ENCODE measurements at places on chromosomes 3 and 15.
A peak's percentile ranks its signal among the peaks of the same experiment; 100 is the strongest.

DNA sequence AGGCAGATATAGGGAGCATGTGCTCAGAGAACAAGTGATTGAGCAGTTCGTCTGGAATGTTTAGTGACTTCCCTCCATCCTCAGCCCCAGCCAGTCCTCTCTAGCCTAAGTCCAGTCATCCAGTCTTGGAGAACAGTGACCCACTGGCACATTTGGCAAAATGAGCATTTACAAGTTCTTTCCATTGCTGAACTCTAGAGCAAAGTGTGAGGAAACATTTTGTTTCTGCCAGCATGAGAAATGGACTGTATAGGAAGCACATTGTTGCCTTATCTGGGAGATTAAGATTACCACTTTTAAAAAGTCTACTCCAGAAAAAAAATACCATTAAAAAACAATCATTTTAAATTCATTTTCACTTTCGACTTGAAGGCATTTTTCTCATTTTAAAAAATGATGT, 353.6 kb downstream of the SHQ1 start:
- DNase-seq = no peak

DNA sequence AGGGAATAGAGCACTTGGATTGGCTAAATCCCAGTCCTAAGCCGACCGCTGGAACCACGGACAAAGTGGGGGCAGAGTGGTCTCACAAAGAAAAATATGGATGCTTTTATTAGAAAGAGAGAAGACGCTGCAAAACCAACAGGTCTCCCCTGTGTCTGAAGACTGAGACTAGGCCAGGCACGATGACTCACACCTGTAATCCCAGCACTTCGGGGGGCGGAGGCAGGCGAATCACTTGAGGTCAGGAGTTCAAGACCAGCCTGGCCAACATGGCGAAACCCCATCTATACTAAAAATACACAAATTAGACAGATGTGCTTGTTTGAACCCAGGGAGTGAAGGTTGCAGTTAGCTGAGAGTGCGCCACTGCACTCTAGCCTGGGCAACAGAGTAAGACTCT, 61.8 kb downstream of the ZDHHC19 start:
- DNase-seq = peak; percentile 10

- no peak for DNase-seq
Measured at GRCh38 chr15:36557364-36557763, 22.1 kb upstream of the CDIN1 start.

DNA sequence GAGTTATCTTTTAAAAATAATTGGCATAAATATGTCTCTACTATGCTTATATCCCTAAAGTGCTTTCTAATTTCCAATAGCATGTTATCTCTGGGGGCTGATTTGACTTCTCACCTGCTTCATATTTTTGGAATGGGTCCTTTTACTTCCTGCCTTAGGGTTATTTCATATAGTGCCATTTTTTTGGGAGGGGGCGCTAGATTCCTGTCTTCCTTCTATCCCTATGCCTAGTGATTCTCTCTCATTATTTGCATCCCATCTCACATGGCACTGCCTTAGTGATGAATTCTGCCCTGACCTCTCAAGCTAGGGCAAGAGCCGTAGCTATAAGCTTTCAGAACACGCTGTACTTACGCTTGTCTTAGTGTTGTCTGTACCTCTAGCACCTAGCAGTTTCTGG, 150.3 kb upstream of the SLITRK3 start:
- no peak for DNase-seq

GRCh38 chr3:50651920-50652529, 22.7 kb upstream of the DOCK3 start:
- DNase-seq = no peak

- DNase-seq = no peak
Measured at GRCh38 chr15:38682363-38682762, 117.7 kb upstream of the RASGRP1 start.

- DNase-seq = no peak
Measured at GRCh38 chr15:64916365-64916764, 4.7 kb downstream of the ANKDD1A start.

DNA sequence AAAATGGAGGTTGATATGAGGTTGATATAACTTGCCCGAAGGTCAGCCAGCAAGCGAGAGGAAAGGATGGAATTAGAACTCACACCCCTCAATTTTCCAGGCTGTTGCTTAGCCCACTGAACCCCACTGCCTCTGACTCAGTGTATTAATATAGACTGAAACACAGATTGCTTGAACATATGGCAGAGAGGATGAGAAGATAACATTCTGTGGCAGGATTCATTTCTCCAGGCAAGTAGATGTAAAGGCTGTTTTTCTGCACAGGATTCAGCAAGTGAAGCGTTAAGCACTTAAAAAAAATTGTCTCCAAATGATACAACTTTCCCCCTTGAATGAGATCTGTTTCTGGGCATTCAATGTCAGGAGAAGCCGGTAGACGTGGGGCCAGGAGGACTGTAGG, 335.2 kb downstream of the GAP43 start:
- DNase-seq = no peak

DNA sequence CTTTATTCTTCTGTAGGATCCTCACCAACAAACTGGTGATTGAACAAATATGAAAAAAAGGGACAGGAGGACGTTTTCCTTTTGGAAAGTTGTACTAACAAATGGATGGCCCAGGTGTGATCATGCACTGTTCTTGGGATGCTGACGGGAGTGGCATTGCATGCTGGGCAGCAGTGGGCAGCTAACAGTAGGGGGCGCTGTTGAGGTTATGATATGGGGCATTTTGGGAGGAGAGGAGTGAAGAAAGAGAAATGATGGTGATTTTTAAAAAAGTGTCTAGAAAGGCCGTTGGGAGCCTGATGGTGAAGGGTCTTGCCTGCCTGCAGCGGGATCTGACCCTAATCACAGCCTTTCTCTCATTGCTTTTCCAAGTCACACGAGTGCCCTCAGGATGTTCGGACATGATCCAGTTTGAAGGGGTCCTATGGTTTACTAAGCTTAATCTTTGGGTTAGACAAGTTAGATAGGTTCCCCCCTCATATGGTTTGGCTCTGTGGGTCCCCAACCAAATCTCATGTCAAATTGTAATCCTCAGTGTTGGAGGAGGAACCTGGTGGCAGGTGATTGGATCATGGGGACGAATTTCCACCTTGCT, 46.2 kb upstream of the PRTG start:
- no peak for DNase-seq

DNA sequence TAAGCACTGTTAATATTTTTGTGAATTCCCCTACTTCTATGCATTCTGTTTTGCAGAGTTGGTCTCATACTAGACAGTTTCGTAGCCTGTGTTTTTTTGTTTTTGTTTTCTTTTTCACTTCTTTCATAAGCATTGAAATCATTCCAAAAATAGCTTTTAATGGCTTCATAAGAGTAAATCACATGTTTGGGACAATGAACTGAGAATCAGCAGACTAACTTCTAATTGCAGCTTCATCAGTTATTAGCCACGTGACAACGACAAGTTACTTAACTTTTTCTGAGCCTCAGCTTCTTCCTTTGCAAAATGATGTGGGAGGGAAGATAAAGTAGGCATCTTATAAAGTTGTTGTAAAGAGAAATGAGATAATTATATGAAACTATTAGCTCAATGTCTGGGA, 124.8 kb downstream of the LIPC start:
- no peak for DNase-seq

- no peak for DNase-seq
Measured at GRCh38 chr3:66177026-66177425, 43.8 kb upstream of the SLC25A26 start.

- DNase-seq = no peak
Measured at GRCh38 chr3:16026753-16027152, 147.7 kb upstream of the GALNT15 start.

DNA sequence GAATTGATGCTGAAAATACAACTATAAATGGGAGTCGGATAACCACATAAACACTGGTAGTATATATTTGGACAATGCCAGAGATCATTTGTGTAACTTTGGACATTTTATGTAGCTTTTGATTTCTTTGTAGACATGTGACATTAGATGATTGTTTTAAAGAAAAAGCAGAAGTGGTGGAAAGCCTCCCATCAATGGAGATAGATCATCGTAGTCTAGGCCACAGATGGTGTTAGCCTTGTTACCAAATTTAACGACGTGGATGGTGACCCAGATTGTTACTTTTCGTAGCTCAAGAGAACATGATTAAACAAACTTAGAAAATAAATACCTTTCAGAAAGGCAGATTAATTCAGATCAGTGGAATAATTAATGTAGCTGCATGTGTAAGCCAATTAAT, 8.8 kb downstream of the CACNA1D start:
- no peak for DNase-seq

DNA sequence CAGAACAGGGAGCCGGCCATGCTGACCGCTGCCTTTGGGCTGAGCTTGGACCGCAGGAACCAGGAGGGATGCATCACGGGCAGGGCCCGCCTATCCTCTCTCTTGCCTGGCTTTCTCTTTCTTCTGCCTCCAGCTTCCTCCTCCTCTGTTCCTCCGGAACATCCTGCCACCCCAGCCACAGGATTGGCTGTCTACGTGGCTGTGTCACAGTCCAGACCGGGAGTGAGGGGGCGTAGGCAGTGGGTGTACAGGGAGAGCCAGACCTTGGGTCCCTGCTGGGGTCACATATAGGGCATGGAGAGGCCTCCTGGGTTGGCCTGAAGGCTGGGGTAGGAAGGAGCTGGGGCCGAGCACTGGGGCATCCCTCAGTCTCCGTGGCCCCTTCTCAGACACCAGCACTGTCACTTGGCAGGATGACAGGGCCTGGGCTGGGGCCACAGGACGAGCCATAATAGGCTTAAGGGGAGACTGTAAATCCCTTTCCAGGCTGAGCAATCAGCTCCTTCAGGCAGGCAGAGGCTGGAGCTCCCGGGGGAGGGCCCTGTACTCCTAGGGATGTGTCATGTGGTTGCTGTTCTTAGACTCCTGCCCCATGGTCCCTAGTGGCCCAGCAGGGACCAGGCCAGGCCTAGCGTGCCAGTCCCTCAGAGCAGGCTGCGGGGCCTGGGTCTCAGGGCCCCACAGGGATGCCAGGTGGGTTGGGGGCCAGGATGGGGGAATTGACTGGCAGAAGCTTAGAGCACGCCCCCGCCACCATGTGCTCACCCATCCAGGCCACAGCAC, 25.4 kb downstream of the LINGO1 start:
- peak; percentile 76 for DNase-seq

DNA sequence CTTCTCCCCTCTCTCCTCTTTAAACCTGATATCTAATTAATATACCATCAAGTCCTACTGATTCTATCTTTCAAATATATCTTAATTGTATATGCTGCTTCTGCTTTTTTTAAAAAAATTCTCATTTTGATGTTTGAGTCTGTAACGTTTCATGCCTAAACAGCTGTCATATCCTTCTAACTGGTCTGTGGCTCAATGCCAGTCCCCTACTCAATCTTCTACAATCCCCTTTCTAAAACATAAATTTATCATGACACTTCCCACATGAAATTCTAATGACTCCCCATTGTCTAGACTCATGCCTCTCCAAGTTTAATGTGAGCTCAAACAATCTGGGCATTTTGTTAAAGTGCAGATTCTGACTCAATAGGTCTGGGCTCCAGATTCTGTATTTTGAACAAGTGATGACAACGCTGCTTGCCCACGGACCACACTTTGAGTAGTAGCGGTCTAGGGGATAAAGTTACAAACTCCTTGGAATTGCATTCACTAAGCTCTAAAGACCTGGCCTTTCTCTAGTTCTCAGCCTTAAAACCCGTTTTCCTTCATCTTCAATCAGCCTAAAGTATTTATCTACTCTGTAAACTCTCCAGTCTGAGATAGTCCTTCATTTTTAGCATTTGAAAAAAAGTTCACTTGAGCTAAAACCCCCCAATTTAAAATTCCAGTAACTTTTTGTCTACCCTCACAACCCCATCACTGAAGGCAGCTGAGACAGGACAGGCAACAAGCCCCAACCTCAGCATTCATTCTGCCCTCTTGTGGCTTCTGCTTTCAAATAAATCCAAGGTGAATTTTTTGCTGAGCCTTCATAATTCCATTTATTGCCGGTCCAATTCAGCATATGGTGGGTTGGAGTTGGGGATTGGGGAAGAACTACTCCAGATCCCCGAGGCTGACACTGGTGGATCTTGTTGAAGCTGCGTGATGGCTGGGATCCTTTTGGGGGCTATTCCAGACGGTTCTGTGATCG, 88.1 kb upstream of the THRB start:
- peak; percentile 68 for DNase-seq

- no peak for DNase-seq
Measured at GRCh38 chr3:49602877-49603411, 48.7 kb downstream of the BSN start.

DNA sequence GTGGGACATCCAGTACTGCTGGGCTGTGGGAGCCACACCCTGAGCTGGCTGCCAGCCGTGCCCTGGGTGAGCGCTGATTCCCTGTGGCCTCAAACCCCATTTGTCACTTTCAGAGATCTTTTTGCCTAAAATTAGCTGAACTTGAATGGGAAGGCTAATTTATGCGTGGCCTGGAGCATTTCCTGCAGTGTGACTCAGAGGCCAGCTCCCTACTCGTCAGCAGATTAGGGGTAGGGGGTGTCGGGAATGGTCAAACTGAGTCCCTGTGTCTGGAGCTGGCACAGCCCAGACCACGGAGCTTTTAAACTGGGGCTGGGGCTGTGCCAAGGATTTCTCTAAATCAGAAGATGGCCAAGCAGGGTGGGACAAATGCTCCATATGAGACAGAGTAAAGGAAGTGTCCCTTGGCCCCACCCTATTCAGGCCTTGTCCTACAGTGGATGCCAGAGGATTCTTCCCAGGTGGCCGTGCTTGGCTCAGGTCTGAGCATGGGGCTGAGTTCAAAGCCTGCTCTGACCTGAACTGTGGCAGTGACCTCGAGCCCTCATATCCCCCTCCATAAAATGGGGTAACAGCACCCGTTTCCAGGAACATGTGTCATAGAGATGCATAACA, 59.7 kb downstream of the ATP2B2 start:
- peak; percentile 38 for DNase-seq

- peak; percentile 22 for DNase-seq
Measured at GRCh38 chr15:57445872-57446271, 69.6 kb downstream of the CGNL1 start.

DNA sequence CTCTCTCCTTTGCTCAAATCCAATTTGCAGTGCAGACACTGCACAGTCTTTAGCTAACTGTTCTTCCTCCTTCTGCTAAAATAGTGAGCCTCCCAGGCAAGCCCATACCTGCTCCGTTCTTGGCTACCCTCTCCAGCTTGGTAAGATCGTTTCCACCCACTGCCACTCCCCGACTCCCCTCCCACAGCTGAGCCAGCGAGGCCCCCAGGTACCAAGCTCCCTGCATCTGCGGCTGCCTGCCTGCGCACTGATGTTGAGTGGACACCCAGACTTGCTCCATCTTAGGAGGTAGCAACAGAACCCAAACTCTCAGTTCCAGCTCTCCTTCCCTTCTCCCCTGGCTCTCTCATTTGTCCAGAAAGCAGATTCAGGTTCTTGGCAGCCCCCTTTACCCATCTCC, 7.9 kb upstream of the TNK2 start:
- no peak for DNase-seq

- DNase-seq = peak; percentile 62
Measured at GRCh38 chr3:150158943-150159625, 188.4 kb upstream of the PFN2 start.

- no peak for DNase-seq
Measured at GRCh38 chr3:124837065-124837464, 50.1 kb downstream of the ITGB5 start.

DNA sequence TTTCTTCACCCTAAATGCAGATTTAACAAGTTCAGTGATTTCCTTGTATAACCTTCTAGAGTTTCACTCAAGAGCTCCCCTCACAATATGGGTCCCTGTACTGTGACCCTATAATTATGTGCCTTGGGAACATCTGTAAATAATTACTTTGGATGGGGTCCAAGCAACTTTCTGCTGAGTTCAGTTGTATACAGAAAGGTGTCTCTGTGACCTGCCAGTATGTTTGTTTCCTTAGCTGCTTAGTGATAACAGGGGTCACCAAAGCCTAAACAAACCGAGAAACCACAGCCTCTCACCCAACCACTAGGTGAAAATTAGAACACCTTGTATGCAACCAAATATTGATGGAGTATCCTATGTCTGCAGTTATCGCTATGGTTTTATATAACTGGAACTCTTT, 29.8 kb upstream of the SLC25A36 start:
- no peak for DNase-seq
